ENCODE measurements at places on chromosomes 2 and 18. TPM values are rescaled to one million over a fixed set of nuclear protein-coding genes. Genes with fewer than 3 reads are reported as not detected.
A peak's percentile ranks its signal among the peaks of the same experiment; 100 is the strongest.

GRCh38 chr18:49585781-49586663 lies 24.2 kb downstream of the LIPG start:
- H3K27me3 ChIP-seq: no peaks in the 10 kb centered on the region
- no peak for DNase-seq
- no peaks in the 10 kb centered on the region for H3K36me3 ChIP-seq
- H3K4me3 ChIP-seq: no peak overlapping the region
- H3K27ac ChIP-seq: no peak overlapping the region
- H3K4me1 ChIP-seq: no peaks in the 10 kb centered on the region

GRCh38 chr18:44856157-44856556 lies 175.5 kb downstream of the SETBP1 start:
- H3K27me3 ChIP-seq: no peaks in the 10 kb centered on the region
- H3K4me1 ChIP-seq: peaks cover 13% of the 10 kb centered on the region
- no peak overlapping the region for H3K27ac ChIP-seq
- no peak for DNase-seq
- H3K4me3 ChIP-seq: no peak overlapping the region

SDC1 gene
- total RNA-seq: 148 TPM

DNA sequence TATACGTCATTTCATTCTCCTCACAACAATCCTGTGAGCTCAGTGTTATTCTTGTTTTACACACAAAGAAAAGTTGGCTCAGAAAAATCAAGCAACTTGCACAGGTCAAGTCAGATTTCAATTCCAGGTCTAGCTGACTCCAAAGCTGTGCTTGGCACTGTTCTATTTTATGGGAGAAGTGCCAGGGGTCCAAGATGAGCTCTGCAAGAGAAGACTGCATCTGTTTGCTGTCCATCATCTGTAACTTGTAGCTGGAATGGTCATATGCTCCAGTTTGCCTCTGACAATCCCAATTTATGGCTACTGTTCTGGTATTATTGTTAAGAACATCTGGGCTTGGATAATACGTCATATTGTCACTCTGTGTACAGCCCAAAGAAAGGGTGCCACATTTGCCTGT lies 28.9 kb downstream of the KCNF1 start:
- H3K27ac ChIP-seq: no peak overlapping the region
- H3K36me3 ChIP-seq: no peaks in the 10 kb centered on the region
- DNase-seq: no peak
- peaks cover 1% of the 10 kb centered on the region for H3K27me3 ChIP-seq

AAK1 gene
- total RNA-seq: 72.6 TPM

NDUFS1 gene
- total RNA-seq: 65.7 TPM

GRCh38 chr2:176582990-176583481 lies 313.8 kb downstream of the MTX2 start:
- no peaks in the 10 kb centered on the region for H3K36me3 ChIP-seq
- peaks cover 5% of the 10 kb centered on the region for H3K27me3 ChIP-seq
- H3K27ac ChIP-seq: no peak overlapping the region
- H3K4me3 ChIP-seq: no peak overlapping the region
- no peak for DNase-seq
- no peaks in the 10 kb centered on the region for H3K4me1 ChIP-seq

DNA sequence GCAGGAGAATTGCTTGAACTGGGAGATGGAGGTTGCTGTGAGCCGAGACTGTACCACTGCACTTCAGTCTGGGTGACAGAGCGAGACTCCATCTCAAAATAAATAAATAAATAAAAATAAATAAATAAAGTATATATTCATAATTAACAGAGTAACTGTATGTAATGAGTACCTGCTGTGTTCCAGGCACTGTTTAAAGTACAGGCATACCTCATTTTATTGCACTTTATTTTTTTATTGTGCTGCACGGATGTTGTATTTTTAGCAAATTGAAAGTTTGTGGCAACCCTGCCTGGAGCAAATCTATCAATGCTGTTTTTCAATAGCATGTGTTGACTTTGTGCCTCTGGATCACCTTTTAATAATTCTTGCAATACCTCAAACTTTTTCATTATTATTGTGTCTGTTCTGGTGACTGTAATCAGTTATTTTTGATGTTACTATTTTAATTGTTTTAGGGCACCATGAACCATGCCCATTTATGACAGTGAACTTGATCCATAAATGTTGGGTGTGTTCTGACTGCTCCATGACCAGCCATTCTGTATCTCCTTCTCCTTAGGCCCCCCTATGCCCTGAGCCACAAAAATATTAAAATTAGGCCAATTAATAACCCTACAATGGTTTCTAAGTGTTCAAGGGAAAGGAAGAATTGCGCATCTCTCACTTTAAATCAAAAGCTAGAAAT lies 27.5 kb upstream of the CD8A start:
- H3K36me3 ChIP-seq: no peaks in the 10 kb centered on the region
- no peak overlapping the region for H3K27ac ChIP-seq
- H3K27me3 ChIP-seq: peaks cover 7% of the 10 kb centered on the region
- H3K4me3 ChIP-seq: no peak overlapping the region
- no peaks in the 10 kb centered on the region for H3K4me1 ChIP-seq

- H3K27me3 ChIP-seq: no peaks in the 10 kb centered on the region
- H3K36me3 ChIP-seq: no peaks in the 10 kb centered on the region
- no peak overlapping the region for H3K4me3 ChIP-seq
- no peak for DNase-seq
- no peaks in the 10 kb centered on the region for H3K4me1 ChIP-seq
These were observed 66.5 kb downstream of the PDCL3 start for GRCh38 chr2:100629309-100629708.

DNA sequence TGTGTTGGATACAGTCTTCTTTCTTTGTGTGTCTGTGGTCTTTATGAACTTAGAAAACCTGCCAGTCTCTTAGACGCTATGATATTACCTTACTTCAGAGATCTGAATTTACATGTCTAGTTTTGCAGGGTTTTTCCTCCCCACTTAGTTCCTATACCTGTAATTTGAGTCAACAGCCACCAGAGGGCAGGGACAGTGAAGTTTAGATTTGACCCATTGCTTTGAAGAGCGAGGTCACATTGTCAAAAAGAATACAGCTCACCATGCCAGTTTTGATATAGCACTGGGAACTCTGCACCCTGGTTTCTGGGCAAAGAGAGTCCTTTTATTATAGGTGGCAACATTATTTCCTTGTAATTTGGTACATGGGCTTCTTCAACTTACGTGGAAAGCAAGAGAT lies 102.3 kb downstream of the MAPK4 start:
- no peaks in the 10 kb centered on the region for H3K27me3 ChIP-seq
- H3K36me3 ChIP-seq: no peaks in the 10 kb centered on the region
- no peak overlapping the region for H3K27ac ChIP-seq
- no peak for DNase-seq
- H3K4me1 ChIP-seq: no peaks in the 10 kb centered on the region

- no peak overlapping the region for H3K4me3 ChIP-seq
- no peak for DNase-seq
- H3K4me1 ChIP-seq: no peaks in the 10 kb centered on the region
- no peaks in the 10 kb centered on the region for H3K27me3 ChIP-seq
These were observed 21.0 kb downstream of the PNPT1 start for GRCh38 chr2:55672630-55673029.

DNA sequence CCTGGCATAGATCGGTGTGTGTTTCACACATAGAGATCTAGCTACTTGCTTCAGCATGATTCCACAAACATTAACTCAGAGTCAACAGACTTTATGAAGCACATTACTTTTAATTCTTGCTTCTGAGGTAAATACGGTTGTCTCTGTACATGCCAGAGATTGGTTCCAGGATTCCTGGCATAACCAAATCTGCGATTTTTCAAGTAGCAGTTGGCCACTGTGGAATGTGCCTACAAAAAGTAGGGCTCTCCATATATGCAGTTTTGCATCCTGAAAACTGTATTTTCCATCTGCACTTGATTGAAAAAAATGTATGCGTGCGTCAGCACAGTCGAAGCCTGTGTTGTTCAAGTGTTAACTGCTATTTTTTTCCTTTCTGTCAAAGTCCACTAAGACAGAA lies 85.0 kb downstream of the ZAP70 start:
- DNase-seq: no peak
- no peak overlapping the region for H3K27ac ChIP-seq
- H3K36me3 ChIP-seq: peaks cover 57% of the 10 kb centered on the region

DNA sequence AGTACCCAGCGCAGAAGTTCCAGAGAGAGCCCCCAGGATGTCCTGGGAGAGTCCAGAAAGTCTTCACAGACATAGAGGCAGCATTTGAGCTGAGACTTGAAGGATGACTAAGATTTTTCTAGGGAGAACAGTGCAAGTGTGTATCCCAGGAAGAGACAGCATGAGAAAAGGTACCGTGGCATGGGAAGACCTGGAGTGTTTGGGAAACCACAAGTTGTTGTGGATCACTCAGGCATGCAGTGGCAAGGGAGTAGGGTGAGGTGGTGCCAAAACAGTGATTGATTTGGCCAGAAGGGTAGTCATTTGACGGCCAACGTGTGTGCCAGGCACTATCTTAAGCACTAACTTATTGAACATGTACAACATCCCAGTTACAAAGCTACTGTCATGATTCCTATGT lies 24.5 kb upstream of the KCNK3 start:
- H3K27me3 ChIP-seq: no peaks in the 10 kb centered on the region
- no peaks in the 10 kb centered on the region for H3K4me1 ChIP-seq
- no peak overlapping the region for H3K27ac ChIP-seq
- H3K36me3 ChIP-seq: no peaks in the 10 kb centered on the region
- no peak for DNase-seq

- H3K4me3 ChIP-seq: peak overlapping the region; percentile 45
- H3K27ac ChIP-seq: peak overlapping the region; percentile 76
- peak; percentile 76 for DNase-seq
- no peaks in the 10 kb centered on the region for H3K27me3 ChIP-seq
These were observed 111.4 kb downstream of the NFATC1 start for GRCh38 chr18:79507076-79507545.

ADAM23 gene
- 2.5 TPM for total RNA-seq

GRCh38 chr2:108825254-108825653 lies 38.7 kb downstream of the CCDC138 start:
- DNase-seq: no peak
- H3K4me3 ChIP-seq: no peak overlapping the region
- no peak overlapping the region for H3K27ac ChIP-seq
- H3K4me1 ChIP-seq: no peaks in the 10 kb centered on the region
- H3K27me3 ChIP-seq: no peaks in the 10 kb centered on the region
- no peaks in the 10 kb centered on the region for H3K36me3 ChIP-seq

- no peak overlapping the region for H3K4me3 ChIP-seq
- DNase-seq: no peak
- no peaks in the 10 kb centered on the region for H3K36me3 ChIP-seq
- H3K4me1 ChIP-seq: no peaks in the 10 kb centered on the region
- no peak overlapping the region for H3K27ac ChIP-seq
These were observed 130.0 kb upstream of the FBXO11 start for GRCh38 chr2:48036312-48036711.

ABCG5 gene
- total RNA-seq: not detected

GRCh38 chr2:32591669-32592463 lies 36.0 kb upstream of the TTC27 start:
- H3K27me3 ChIP-seq: no peaks in the 10 kb centered on the region
- H3K4me3 ChIP-seq: no peak overlapping the region
- H3K4me1 ChIP-seq: no peaks in the 10 kb centered on the region
- H3K27ac ChIP-seq: no peak overlapping the region

- no peaks in the 10 kb centered on the region for H3K27me3 ChIP-seq
- no peak overlapping the region for H3K4me3 ChIP-seq
- DNase-seq: no peak
- no peaks in the 10 kb centered on the region for H3K4me1 ChIP-seq
These were observed 97.6 kb downstream of the WDR7 start for GRCh38 chr18:56748698-56749268.

ANKAR gene
- 10.7 TPM for total RNA-seq

DNA sequence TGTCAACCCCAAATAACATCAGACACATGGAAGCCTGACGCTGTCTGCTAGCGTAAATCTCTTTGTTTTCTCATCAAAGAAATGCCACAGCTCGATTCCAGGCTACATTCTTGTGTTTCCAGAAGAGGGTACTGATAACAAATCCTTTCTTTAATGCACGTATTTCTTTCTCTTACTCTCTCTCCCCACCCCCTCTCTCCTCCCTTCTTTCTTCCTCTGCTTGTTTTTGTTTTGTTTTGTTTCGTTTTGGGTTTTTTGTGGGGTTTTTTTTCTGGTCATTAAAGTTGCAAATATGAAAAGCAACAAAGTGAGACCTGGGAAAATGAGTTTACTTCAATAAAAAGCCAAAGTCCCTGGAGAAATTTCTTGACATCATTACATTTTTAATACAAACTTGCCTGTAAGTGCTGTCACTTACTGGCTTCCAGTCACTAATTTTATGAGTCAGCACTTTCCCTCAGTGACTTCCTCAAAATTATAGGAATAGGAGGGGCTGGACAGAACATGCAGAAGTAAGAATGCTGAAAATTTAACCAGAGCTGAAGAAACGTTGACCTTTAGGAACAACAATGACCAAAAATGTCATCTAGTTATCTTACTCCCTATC lies 106.7 kb upstream of the NABP1 start:
- H3K36me3 ChIP-seq: no peaks in the 10 kb centered on the region
- DNase-seq: no peak
- H3K4me3 ChIP-seq: peak overlapping the region; percentile 32
- H3K4me1 ChIP-seq: peaks cover 19% of the 10 kb centered on the region

- no peaks in the 10 kb centered on the region for H3K27me3 ChIP-seq
- no peaks in the 10 kb centered on the region for H3K36me3 ChIP-seq
- no peak for DNase-seq
- H3K27ac ChIP-seq: no peak overlapping the region
- no peak overlapping the region for H3K4me3 ChIP-seq
These were observed 97.9 kb downstream of the VAPA start for GRCh38 chr18:10011751-10012150.

DNA sequence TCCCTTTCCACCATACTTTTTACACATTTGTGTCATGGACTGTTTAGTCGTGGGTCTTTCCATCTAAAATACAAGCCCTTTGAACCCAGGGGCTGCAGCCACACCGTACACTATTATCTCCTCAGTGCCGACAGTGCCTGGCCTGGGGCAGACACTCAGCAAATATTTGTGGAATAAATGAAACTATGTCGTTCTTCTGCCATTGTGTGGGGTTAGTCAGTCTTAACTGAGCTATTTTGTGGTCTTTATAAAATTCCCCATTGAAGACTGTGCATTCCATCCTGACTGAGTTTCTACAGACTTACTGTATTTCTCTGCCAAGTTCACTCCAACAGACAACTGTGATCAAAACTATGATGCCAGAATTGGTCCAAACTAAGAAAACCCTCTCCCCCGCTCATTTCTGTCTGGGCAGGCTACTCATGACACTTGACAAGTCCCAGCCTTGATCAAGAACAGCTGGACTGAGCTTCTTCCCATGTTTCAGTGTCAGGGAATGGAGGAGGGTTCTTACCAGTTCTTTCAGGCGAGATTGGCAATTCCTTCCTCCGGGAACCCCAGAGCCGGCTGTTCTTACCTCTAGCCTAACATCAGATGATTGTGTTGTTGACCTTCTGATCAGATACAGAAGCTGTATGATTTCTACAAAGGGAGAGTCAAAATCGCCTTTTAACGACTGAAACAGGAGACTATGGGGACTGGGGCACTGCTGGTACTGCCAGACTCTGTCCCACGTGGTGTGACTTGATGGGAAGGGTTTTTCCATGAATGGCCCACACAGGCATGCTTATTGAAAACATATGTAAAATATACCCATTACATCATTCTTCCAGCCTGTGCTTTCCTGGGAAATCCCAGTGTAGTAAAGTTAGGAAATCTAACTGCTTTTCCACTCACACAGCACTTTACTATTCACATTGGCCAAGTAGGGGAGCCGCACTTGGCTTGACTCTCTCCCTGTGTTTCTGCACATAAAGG lies 77.4 kb upstream of the NPAS2 start:
- H3K27ac ChIP-seq: no peak overlapping the region
- H3K36me3 ChIP-seq: no peaks in the 10 kb centered on the region
- no peak overlapping the region for H3K4me3 ChIP-seq
- no peaks in the 10 kb centered on the region for H3K27me3 ChIP-seq

PLEKHH2 gene
- 53.8 TPM for total RNA-seq

- H3K4me1 ChIP-seq: no peaks in the 10 kb centered on the region
- no peak overlapping the region for H3K27ac ChIP-seq
- no peaks in the 10 kb centered on the region for H3K36me3 ChIP-seq
- peak overlapping the region; percentile 14 for H3K4me3 ChIP-seq
- no peak for DNase-seq
These were observed 1376.3 kb upstream of the CELF4 start for GRCh38 chr18:38941711-38942561.

RGPD3 gene
- 0.12 TPM for total RNA-seq

Data from upper lobe of right lung (tissue), 1 donor.